Hematopoietic multipotent progenitor cell (in vitro differentiated cells): ENCODE measurements at places on chromosomes 3 and 15.

DNA sequence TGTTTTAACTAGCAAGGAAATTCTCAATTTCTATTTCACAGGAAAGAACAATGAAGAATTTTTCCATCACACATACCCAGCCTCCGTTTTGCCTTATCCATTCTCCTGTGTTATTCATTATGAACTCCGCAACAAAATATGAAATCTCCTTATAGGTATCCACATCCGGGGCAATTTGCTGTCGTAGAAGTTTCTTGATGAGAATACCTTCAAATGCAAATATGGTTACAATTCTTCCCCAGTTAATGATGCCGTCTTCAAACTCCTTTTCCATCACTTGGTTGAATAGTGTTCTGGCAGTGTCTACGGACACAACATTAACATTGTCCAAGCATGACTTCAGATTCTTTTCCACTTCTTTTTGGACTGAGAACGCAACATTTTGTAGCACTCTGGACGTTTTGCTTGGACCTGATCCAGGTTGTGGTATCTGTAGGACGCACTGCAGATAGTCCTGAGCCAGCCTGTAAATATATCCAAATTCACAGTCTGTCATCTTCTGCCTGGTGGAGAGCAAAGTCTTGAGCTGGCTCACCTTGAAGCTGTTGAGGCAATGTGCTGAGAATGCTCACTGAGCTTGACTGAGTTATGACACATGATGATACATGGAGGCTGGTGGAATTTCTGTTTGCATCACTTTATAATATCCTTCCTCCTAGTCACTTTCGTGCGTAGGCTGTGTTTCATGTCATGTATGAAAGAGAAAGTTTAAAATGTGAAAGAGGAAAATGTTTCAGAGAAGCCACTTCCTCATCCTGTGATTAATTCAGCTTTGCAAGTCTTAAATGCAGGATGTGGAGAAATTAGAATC lies at the start of gene BCL2A1:
Gene BCL2A1 (minus strand): TSS at position 573 of the 811 bp plus-strand sequence. CDS start 77 bp downstream, at position 496.
- peak; percentile 50 for DNase-seq

DNA sequence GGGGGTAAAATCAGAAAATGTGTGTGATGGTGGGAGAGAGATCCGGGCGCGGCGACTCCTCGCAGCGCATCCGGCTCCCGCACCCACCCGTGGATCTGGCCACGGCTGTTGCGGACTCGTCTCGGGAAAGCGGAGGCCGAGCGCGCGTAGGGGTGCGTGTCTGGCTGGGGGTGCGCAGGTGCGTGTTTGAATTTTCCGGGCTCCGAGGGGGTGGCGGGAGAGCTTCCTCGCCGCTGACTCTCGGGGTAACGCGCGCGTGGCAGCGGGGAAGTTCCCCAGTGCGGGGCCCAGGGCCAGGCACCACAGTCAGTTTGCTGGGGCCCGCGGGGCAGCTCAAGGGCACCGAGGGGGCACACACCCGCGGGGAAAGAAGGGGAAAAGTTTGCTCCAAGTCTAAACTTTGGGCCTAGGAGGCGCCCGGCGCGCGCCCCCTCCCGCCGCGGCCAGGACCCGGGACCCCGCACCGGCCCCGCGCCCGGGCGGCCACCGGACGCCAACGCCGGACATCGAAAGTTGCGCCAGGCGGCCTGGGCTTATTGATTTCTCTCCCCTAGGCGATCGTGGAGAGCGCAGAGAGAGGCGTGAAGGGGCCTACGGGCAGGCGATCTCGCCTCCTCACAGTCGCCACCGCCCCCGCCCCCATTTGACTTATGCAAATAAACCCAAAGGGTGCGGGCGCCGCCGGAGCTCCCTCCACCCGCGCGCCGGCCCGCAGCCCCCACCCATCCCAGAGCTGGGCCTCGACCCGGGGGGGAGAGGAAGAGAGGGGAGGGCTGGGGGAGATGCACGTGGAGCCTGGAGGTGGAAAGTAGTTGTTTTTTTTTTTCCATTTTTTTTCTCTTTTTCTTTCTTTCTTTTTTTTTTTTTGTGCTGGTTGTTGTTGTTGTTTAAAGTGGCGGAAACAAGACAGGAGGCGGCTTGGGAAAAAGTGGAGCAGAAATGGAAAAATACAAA lies 639 bp downstream of the FOXP1 start:
- peak; percentile 75 for DNase-seq

DNA sequence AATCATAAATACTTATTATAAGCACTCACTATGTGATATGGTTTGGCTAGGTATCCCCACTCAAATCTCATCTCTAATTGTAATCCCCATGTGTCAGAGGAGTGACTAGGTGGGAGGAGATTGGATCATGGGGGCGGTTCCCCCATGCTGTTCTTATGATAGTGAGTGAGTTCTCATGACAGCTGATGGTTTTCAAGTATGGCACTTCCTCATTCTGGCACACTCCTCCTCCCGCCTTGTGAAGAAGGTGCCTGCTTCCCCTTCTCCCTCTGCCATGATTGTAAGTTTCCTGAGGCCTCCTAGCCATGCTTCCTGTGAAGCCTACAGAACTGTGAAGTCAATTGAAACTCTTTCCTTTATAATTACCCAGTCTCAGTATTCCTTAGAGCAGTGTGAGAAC lies 53.3 kb upstream of the CHMP2B start:
- DNase-seq, result peak; percentile 13

GRCh38 chr3:45946307-45946706 lies 3.0 kb downstream of the CXCR6 start:
- no peak for DNase-seq

DNA sequence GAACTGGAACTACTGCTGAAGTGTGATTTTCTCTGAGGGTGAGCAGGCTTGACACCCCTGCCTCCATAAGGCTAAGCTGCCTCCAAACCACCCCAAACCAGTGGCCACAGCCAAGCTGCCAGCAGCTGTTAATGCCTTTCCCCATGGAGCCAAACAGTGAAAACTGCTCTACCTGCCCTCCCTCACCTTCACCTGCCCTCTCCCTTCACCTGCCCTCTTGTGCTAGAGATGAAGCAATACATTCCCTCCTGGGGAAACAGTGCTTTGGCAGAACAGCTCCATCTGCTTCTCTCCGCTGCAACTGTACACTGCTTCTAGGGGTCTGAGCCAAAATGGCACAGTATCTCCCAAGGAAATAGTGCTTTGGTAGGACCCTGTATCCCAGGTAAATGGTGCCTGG lies 374.1 kb downstream of the FHIT start:
- no peak for DNase-seq

- no peak for DNase-seq
Observed at GRCh38 chr3:171556148-171556547, 95.9 kb upstream of the TNIK start.

DNA sequence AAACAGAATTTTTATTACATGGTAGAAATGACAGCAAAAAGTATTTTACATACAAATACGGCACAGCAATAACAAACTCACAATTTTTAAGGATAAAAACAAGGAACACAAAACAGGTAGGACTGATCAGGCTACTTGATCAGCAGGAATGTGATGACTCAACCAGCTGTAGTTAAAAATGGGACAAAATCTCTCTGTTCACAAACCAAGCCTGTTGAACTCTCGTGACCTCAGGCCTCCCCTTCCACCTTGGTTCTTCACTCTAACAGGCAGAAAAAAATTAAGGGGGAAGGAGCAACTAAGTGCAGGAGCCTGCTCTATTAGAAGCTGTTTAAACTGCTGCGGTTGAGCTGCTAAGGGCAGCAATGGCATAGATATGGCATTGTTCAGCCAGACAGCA lies 18.7 kb downstream of the FBXL22 start:
- DNase-seq, result no peak

DNA sequence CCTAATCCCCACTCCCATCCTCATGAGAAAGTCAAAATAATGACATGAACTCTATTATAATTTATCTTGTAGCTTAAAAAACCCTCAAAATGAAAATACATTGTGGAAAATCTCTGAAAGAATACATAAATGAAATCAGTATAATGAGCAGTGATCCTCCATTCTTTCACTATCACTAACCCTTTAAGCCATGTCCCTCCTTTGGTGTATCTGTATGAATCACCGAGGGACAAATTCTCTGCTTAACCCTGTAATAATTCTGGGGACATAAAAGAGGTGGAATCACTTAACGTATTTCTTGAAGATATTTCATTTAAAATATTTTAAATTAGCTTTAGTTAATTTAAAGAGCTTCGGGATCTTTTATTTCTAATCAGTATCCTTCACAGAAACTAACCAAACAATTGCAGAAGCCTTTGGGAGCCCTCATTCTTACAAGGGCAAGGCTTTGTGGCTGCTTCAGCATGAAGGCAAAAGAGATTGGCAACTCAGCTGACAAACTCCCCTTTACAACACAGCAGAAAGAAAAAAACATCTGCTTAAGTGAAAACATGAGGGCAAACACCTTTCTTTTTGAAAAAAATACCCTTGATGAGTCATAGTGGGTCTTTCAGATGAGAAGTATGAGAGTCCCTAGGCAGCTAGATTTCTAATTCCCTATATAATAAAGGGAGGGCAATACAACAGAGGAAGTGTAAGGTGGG lies 44.0 kb upstream of the ALCAM start:
- no peak for DNase-seq

DNA sequence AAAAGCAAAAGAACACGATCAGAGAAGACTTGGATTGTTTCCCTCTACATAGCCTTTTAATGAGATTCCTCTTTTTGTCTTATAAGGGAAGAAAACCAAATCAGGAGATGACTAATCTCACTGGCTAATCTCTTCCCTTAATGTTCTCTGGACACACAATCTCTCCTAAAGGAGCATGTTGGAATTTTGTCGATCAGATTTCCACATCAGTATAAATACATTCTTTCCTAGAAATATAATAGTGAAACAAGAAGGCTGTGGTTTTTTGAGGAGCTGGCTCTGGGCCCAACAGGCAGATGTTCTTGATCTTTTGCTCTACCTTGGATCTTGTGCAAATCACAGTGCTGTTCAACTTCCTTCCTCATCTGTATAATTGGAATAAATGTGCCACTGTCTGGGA lies 94.0 kb downstream of the GTPBP8 start:
- no peak for DNase-seq

GRCh38 chr15:39456159-39456558 lies 124.7 kb upstream of the THBS1 start:
- no peak for DNase-seq

GRCh38 chr3:35617370-35617769 lies 22.0 kb upstream of the ARPP21 start:
- no peak for DNase-seq

GRCh38 chr3:37256447-37256846 lies 82.1 kb upstream of the LRRFIP2 start:
- no peak for DNase-seq

DNA sequence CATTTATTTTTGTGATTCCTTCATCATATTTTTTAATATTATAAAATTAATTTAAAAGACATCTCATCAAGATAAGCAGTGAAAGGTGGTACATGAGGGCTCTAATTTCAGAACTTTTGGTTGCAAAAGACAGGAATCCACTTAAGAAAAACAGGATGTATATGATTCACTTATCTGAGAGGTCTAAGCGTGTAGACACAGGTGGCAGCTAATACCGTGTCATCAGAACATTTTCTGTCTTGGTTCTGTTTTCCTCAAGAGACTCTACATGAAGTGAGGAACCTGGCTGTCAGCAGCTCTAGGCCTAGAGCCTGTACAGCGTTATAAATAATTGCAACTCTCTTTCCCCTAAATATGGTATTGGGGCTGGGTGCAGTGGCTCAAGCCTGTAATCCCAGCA lies 433.7 kb upstream of the NAALADL2 start:
- DNase-seq, result no peak

DNA sequence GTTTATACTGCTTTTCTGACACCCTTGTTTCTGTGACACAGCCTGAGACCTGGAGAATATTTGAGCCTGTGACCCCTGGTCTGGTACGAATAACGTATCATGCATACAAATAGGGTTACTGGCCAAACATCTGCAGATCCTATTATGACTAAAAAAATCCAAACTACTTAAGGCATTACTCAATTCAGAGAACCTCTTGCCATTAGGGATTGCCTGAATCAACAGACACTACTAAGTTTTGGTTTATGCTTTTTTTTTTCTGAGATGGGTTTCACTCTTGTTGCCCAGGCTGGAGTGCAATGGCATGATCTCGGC lies 35.4 kb downstream of the OSBPL10 start:
- no peak for DNase-seq

- DNase-seq, result peak; percentile 61
Observed at GRCh38 chr3:161104561-161105551, at the start of gene B3GALNT1. Gene B3GALNT1, minus strand, starts transcription at chr3:161105349. Its CDS starts 18,595 bp downstream, at chr3:161086754.

DNA sequence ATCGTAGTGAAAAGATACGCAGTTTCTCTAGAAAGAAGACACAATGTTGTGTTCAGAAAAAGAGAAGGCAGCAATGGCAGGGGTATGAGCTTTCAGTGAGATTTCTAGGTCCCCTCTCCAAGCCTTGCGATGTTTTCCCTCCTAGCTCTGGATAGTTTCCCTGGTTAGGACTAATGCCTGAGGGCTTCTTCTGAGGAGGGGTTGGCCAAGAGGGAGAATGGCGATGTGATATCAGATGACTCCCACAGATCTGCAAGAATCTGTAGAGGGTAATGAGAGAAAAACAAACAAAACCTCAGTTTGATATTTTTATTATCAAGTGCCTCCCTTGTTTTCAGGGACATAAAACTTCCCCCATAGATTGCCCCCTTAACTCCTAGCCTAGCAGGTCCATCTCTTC lies 4.1 kb upstream of the CLDN1 start:
- DNase-seq, result no peak
